ENCODE measurements at places on chromosomes 2 and 18.

GRCh38 chr2:71333619-71334018 is 2.0 kb downstream of the ZNF638 start:
- DNase-seq: no peak

DNA sequence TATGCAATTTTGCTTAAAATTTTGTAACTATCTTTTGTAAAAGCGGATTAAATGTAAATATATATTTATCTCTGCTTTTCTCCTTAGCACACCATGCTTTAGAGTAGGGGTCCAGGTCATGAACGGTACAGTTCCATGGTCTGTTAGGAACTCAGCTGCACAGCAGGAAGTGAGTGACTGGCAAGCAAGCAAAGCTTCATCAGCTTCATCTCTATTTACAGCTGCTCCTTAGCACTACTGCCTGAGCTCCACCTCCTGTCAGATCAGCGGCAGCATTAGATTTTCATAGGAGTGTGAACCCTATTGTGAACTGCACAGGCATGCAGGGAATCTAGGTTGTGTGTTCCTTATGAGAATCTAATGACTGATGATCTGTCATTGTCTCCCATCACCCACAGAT is 959.0 kb upstream of the SLC39A10 start:
- no peak for DNase-seq

- no peak for DNase-seq
Measured at GRCh38 chr2:61620244-61621159, 82.3 kb upstream of the XPO1 start.

DNA sequence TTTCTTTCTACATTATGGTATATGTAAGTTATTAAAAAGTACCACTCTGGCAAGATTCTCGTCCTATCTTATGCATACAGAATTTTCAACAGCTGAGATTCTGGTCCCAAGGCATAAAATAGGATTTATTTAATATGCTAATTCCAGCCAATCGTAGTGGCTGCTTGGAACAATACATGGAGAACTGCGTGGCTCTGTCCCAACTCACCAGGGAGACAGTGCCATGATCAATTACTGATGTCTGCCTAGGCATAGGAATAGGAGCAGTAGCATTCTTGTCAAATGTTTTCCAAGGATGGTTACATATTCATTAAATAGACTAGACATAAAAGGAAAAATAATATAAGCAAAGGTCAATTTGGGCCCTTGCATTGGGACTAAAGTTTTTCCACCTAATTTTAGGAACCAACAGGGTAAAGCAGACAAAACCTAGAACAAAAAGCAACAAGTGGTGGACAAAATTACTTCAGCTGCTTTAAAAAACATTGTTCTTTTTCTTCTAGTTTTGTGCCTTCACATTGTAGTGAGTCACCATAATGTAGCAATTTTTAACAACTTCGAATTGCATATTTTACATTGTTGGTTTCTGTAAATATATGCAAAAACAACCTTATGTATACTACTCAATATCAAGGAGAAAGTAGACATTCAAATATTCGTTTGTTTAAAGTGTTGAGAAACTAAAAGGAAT is 232.8 kb upstream of the ATP5MC3 start:
- no peak for DNase-seq

Measured in NCI-H1930 (cell line).